ENCODE measurements at places on chromosomes 2 and 18. TPM values are rescaled to one million over a fixed set of nuclear protein-coding genes. Genes with fewer than 3 reads are reported as not detected.

The PROKR1 gene
- total RNA-seq = not detected

The EIPR1 gene
- 38.9 TPM for total RNA-seq

The CD8B2 gene
- total RNA-seq = not detected

The OTOS gene
- not detected for total RNA-seq

The ELOA2 gene
- not detected for total RNA-seq

The SPR gene
- 28.2 TPM for total RNA-seq

The COBLL1 gene
- 20.0 TPM for total RNA-seq

The GDF7 gene
- not detected for total RNA-seq

The BBS5 gene
- 4.9 TPM for total RNA-seq

The EVA1A gene
- total RNA-seq = 30.0 TPM

The LYG2 gene
- total RNA-seq = not detected

The ALPP gene
- not detected for total RNA-seq
